ENCODE measurements at places on chromosomes 11 and 22. TPM values are rescaled to one million over a fixed set of nuclear protein-coding genes. Genes with fewer than 3 reads are reported as not detected.

Gene RAB6A
- 97.8 TPM for total RNA-seq

Gene MRPL49
- total RNA-seq = 33.5 TPM

DNA sequence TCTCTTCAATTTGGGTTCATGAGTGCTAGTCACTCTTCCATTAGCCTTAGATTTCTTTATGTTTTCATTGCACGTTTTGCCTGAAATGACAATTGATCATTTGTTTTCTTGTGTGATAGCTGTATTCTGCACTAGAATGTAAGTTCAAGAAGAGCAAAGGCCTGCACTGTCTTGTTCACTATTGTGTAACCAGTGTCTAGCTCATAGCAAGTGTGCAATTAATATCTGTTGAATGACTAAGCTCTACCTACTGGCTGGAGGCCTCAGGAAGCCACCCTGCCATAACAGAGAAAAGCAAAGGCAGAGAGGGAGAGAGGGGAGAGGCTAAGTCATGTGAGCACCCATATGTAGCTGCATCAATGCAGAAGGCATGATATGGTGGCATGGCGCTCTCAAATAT is 292.8 kb upstream of the SYN3 start:
- no peak for DNase-seq

DNA sequence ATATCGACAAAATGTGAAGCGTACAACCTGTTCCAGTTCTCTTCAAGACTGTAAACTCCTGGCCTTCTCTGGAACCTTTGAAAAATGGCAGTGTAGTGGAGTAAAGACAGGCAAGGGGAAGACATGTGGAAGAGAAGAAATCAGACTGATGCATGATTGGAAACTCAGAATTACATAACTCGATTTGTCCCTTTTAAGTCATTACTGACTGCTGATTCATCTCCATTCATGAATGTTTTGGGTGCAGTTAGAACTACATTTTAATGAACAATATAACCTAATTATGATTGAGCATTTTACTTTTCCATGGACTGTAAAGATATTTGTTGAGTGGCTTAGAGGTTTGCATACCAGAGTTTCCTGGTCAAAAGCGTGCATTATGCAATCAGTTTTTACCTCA is 32.9 kb downstream of the FAT3 start:
- DNase-seq = no peak

- no peak for DNase-seq
Measured at GRCh38 chr11:124446916-124447315, 1.4 kb upstream of the OR8B8 start.

DNA sequence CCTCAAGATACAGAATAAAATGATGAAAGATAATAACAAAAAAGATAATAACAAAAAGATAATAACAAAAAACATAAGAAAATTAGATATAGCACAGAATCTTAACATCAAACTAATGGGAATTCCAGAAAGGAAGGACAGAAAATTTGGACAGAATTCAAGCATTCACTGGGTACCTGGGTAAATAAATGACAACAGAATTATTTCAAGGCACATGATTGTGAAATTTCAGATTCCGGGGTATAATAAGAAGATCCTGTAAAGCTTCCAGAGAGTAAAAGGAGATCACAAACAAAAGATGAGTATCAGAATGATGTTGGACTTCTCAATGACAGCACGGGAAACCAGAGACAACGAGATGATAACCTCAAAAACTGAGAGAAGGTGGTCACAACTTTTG is 42.1 kb upstream of the OR9Q1 start:
- DNase-seq = no peak

DNA sequence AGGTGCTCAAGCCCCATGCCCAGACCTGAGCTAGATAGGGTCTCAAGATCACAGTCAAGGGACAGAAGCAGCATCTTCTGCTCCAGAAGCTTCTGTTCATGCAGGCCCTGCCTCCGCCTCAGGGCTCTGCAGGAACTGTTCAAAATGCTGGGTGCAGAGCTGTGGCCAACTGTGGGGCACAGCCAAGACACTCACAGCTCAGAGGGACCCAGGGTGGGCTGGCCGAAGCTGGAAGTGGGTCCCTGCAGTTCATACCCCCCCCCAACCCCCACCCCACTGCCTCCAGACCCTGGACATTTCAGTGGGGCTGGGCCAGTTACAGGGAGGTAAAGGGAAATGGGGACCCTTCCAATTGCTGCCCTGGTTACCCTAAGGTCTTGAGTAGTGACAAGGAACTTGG is 129.0 kb downstream of the CRYBB2 start:
- no peak for DNase-seq

- no peak for DNase-seq
Measured at GRCh38 chr22:50607659-50608020, 7.0 kb downstream of the MAPK8IP2 start.

GRCh38 chr11:65225279-65226102 is 36.3 kb upstream of the POLA2 start:
- DNase-seq = peak; percentile 74

GRCh38 chr11:96156379-96156722 is 186.6 kb downstream of the MAML2 start:
- no peak for DNase-seq

DNA sequence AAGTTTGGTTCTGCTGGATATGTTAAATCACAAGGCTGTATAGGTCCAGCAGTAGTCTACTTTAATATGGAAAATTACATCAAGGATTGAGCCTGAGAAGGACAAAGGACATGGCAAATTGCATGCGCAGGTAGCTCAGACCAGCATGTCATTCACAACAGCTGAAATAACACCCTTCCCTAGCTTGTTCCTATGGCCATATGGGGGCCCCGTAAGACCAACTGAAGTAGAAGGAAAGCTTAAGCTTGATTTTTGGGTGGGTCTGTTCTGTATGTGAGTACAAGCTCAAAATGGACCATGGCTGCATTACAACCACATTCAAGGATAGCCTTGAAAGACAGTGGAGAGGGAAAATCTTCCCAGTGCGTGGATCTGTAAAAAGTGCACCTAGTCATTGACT is 20.6 kb upstream of the PDE3B start:
- no peak for DNase-seq

GRCh38 chr11:818396-819128 is at the start of gene PNPLA2:
TSS of gene PNPLA2 (plus strand) at chr11:818914. CDS start at chr11:819719, 805 bp downstream.
- DNase-seq = no peak
